ENCODE measurements at places on chromosomes 7 and 10.

- no peak for DNase-seq
Observed at GRCh38 chr10:130808686-130809085, 502.8 kb downstream of the TCERG1L start.

- peak; percentile 50 for DNase-seq
Observed at GRCh38 chr10:14601872-14602725, 172.6 kb downstream of the FAM107B start.

DNA sequence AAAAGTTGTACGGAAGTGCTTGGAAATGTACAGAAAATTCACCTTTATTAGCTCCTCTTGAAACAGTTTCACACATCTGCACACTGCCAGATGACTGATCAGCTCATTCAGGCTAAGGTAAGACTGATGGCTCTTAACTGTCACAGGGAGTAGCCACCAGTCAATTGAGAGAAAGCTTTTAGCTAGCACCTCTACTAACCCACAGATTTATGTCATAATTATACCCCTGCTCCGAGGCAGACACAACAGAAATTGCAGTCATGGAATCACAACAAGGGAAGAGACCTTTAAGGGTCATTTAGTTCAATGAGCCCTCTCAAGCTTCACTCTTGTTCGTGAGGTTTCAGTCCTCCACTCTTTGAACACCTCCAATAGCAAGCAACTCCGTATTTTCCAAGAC is 235.4 kb downstream of the TRIL start:
- DNase-seq, result no peak

- no peak for DNase-seq
Observed at GRCh38 chr10:46530249-46531186, 25.9 kb downstream of the GPRIN2 start.
